ENCODE measurements at places on chromosomes 4 and X. TPM values are rescaled to one million over a fixed set of nuclear protein-coding genes. Genes with fewer than 3 reads are reported as not detected.
A peak's percentile ranks its signal among the peaks of the same experiment; 100 is the strongest.

DNA sequence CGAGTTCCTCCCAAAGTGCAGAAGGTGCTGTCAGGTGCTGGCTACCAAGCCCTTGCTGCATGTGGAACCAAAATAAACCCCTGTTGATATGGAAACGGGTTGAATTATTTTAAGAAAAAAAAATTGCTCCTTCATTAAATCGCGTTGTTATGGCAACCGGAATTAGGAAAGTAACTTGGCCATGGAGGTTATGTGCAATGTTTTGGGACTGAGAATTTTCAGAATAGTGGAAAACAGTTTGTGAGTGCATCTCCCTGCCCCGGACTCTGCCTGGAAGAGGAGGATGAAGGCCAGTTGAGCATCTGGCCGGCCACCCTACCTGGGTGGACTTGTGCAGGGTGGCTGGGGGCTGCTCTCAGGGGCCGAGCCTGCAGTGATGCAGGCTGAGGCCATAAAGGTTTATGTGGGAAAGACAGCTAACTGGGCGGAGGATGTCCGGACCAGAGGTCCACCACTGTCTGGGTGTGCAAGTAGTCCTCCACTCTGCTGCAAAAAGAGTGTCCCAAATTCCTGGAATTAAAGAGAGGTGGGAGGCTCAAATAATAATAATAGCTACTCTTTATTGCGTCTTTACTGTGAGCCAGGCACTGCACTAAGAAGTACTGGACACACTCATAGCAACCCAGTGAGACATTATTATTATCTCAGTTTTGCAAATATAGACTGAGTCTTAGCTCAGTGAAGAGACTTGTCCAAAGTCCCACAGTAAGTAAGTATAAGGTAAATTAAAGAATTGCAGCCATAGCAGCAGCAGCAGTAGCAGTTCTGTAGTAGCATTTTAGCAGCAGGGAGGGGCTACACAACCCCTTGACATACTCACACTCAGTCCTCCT, 20.6 kb downstream of the RTL5 start:
- no peak for DNase-seq

DNA sequence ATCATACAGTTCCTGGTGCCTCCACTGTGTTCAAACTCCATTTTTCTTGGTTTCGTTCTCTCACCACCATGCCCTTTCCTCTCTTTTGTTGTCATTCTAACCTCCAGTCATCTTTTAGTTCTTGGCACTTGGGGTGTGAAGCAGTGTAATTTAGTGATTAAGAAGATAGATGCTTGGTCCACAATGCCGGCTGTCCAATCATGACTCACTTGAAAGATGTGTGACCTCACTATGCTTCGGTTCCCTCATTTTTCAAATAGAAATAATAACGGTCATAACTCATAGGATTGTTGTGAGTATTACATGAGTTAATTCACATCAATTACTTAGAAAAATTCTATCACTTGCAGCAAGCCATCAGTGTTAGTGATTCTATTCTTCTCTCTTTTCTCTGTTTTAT, 327.8 kb downstream of the ADGRL3 start:
- no peak for DNase-seq

GRCh38 chr4:80839281-80839680, 191.2 kb upstream of the BMP3 start:
- no peak for DNase-seq

DNA sequence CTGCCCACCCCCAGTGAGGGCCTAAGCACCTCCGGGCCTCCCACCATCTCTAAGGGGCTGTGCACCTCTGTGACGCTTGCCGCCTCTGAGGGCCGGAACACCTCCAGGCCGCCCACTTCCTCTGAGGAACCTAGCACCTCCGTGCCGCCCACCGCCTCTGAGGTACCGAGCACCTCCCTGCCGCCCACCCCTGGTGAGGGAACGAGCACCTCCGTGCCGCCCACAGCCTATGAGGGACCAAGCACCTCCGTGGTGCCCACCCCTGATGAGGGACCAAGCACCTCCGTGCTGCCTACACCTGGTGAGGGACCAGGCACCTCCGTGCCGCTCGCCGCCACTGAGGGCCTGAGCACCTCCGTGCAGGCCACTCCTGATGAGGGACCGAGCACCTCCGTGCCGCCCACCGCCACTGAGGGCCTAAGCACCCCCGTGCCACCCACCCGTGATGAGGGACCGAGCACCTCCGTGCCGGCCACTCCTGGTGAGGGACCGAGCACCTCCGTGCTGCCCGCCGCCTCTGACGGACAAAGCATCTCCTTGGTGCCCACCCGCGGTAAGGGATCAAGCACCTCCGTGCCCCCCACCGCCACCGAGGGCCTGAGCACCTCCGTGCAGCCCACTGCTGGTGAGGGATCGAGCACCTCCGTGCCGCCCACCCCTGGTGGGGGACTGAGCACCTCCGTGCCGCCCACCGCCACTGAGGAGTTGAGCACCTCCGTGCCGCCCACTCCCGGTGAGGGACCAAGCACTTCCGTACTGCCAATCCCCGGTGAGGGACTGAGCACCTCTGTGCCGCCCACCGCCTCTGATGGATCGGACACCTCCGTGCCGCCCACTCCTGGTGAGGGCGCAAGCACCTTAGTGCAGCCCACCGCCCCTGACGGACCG, 977 bp downstream of the MAGEE1 start:
- peak; percentile 39 for DNase-seq

- no peak for DNase-seq
Measured at GRCh38 chr4:141002323-141002805, 130.9 kb downstream of the RNF150 start.

- no peak for DNase-seq
Measured at GRCh38 chr4:169846396-169846795, 88.7 kb upstream of the HPF1 start.

DNA sequence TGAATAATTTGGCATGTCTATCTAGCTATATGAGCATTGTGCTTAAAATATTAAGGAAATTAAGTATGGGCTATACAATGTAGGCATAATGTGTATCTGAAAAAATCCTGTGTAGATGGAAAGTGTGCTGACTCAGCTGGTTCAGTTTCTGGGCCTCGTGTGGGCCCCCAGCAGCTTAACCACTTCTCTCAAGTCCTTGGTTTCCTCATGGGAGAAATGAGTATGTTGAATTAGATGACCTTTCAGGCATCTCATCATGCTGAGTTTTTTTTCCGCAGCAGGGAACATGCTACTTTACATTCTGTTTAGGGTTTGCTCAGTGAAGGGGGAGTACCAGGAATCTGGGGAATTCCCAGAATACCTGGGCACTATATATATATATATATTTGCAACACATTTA, 30.5 kb downstream of the RHOH start:
- DNase-seq, result no peak

GRCh38 chr4:84968925-84969324, 2.4 kb upstream of the WDFY3 start:
- DNase-seq, result no peak

DNA sequence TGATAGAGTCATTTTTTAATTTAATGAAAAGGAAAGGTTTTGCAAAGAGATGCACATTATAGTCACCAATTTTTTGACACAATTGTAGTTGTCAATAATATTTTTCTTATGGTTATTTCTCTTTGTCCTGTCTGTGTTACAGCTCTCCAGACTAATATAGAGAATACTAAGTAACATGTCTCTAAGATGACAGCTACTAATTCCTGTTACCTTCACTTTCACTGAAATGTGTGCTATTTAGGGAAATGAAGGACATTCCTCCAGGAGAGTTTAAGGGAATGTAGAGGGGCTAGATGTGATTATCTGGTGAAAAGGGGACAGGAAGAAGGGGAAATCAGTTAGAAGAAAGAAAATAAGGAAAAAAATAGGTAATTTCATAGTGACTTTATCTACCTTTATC, 1.4 kb downstream of the KLHL5 start:
- DNase-seq, result no peak

DNA sequence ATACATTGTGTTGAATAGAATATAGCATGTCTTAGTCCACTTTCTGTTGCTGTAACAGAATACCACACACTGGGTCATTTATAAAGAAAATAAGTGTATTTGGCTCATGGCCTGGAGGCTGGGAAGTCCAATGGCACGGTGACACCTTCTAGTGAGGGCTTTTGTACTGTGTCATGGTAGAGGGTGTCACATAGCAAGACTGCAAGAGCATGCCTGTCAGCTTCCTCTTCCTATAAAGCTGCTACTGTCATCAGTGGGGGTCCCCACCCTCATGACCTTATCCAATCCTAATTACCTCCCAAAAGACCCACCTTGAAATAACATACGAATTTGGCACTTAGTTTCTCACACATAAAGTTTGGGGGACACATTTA, 193.2 kb downstream of the PTTG2 start:
- DNase-seq, result no peak

DNA sequence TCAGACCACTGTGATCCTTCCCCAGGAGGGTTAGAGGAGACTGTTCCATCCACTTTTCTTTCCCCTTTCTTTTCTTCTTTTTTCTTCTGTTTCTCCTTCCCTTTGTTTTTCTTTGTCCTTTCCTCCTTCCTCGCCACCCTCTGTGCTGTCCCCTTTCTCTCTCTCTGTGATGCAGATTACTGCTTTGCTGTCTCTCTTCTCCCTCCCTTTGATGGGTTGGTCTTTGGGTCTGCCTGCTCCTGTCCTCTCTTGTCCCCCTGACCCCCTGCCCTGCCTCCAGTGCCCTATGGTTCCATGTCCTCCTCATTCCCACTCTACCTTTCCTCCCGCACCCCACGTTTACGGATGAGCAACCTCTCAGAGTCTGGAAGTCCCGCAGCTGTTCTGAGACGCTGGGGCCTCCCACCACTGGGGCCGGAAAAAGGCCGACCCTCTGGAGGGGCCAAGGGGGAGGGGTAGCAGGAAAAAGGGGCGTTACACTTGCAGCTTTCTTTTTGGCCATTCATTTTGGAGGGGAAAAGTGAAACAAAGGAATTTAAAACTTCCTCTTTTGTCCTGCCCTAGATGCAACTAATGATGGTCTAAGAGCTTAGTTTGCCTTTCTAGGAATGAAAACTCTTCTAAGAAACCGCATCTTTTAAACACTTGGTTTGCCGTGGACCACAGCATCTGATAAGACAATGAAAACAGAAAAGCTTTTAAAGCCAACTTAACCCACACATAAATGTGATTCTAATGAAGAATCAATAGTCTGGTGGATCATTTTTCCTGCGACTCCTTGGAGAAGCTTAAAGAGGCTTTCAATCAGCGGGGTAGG, 24.5 kb upstream of the TSR2 start:
- no peak for DNase-seq

DNA sequence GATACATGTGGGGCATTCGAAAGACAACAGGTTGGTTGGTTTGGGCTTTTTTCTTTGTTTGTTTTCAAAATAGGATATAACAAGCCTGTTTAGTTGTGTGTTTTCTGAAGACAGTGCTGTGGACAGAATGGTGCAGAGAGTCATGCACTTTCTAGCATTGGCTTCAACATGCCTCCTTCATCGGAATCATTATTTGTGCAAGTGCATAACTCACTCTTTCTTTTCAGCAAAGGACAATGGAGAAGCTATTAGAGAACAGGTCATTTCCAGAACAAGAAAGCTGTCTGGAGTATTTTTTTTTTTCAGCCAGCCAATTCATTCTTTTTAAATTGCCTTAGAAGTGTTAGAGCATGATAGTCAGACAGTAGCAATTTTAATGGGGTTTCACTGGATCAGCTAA, 225.8 kb downstream of the STK32B start:
- no peak for DNase-seq

DNA sequence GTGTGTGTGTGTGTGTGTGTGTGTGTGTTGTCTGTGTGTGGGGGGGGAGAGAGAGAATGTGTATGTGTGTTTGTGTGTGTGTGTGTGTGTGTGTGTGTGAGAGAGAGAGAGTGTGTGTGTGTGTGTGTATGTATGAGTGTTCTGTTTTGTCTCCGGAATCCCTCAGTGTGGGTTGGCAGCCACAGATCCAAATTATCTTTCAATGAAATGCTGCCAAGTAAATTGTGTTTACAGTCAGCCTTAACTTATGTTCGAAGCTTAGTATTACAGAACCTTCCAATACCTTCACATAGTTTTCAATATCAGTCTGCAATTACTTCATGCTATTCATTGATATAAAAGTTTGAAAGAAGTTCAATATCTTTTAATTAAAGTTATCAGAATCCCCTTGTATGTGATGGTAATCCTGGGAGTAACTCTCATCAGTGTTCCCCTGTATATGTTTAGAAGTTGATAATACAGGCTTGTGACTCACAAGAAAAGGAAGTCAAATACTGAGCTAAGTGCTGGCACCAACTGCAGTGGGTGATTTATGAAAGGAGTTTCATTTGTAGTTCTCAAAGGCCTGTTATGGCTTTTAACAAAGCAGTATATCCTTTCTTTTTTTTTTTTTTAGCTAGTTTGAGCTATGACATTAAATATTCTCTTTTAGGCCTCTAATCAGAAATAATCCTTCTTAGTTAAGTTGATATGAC, 51.6 kb upstream of the HTR2C start:
- no peak for DNase-seq

GRCh38 chr4:138659812-138660316, 355.7 kb upstream of the NOCT start:
- DNase-seq, result no peak

GRCh38 chr4:6324999-6325787, 55.5 kb downstream of the WFS1 start:
- DNase-seq, result peak; percentile 89

GRCh38 chr4:57103051-57103450, 7.1 kb downstream of the IGFBP7 start:
- no peak for DNase-seq

DNA sequence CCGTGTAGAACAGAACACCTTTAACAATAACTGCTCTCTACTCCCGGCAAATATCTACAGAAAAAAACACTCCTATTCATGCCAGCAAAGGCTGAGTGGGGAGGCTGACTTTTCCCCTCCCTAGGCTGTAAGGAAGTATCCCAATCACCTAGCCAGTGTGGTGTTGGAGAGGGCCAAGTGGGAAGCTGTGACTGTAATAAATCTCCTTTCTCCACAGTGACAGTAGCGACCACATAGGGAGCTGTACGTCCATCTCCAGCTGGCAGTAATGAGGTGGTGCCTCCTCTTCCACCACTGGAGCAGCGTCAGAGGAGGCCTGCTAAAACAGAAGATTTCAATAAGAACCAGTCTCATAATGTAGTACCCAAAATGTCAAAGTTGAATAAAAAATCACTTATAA, 47.9 kb upstream of the PLAC1 start:
- DNase-seq, result no peak

The SHROOM4 gene
- 19.3 TPM for total RNA-seq

The XKRX gene
- 0.96 TPM for total RNA-seq

The MTTP gene
- total RNA-seq, result not detected

The AFF1 gene
- 194 TPM for total RNA-seq

The ODAM gene
- not detected for total RNA-seq

The RBM46 gene
- total RNA-seq, result not detected
